ENCODE measurements at places on chromosomes 16 and 17.
A peak's percentile ranks its signal among the peaks of the same experiment; 100 is the strongest.

DNA sequence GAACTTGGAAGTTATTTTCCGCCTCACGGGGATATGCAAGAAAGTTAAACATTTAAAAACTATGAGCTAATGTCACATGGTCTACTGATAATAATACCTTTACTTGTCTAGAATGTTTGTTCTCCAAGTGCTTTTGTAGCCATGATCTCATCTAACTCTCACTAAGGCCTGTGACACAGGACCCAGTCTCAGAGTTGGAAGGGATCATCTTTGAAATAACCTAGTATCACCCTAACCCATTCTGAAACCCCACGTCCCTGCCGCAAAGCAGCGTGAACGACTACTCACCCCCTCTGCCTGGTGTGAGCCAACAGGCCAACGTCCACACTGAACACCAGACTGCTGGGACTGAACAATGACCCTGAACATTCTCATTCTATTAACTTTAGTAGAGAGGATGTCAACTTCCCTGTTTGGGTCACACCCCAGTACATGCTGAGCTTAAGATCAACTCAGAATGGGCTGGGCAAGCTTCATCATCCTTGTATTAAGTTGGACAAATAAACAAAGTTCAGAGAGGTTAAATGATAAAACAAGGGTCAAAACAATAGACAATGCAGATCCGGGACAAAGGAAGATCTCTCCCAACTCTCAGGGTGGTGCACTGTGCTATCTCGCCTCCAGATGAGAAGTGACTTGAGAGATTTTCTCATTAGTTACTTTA is 54.8 kb upstream of the BCAR1 start:
- DNase-seq: no peak

GRCh38 chr17:21021208-21021803 is 21.5 kb downstream of the USP22 start:
- no peak for DNase-seq

- peak; percentile 79 for DNase-seq
These were observed 20.4 kb upstream of the CDYL2 start for GRCh38 chr16:80824623-80825364.

DNA sequence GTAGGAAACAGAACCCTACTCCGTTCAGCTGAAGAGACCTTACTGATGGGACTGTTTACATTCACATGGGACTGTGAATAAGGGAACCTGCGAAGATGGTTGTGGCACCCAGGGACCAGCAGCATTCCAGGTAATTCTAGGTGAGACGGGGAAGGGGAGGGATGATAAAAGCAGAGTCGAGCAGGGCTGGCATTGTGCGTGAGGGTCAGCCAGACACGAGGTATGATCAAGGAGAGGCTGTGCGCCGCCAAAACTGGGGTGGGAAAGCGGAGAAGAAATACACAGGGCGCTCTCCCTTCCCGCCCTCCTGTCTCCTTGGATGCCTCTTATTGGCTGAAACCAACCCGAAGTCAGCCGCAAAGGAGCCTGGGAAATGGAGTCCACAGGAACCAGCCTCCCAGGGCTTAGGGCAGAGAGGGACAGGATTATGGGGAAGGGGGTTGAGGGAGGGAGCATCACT is 38.4 kb upstream of the CSNK2A2 start:
- peak; percentile 71 for DNase-seq

- no peak for DNase-seq
These were observed 5.7 kb downstream of the ASPSCR1 start for GRCh38 chr17:81983011-81983638.

DNA sequence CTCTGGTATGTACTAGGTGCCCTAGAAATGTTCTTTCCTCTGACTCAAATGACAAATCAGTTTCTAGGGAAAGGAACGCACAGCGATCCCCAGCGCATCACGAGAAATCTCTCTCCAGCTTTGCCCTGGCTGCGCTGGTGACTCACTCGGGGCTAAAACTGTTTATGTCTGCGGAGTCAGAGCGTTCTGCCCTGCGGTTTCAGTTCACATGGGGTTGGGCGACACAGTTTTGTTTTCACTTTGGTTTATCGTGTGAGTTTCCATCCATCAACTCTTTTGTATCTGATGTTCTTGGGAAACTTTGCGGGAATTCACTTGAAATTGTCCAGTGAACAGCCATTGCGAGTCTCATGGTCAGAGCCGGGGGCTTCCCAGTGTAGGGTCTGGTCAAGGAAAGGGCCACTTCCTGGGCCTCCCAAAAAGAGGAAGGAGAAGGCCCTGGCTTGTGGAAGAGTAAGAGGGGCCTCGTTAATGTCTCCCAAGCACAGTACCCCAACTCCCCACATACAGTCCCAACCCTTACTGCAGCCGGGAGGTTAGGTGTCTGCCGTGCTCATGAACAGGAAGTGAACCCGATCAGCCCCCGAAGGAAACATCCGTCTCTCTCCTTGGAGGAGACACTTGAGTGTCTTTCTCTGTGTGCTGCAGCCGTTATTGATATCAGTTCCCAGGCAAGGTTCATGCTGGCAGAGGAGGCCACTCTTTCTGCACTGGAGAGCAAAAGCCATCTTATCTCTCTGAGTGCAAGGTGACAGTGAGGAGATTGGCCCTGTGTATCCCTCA is 643.2 kb downstream of the WWOX start:
- no peak for DNase-seq

- DNase-seq: no peak
These were observed 26.5 kb downstream of the SREBF1 start for GRCh38 chr17:17810084-17810894.

DNA sequence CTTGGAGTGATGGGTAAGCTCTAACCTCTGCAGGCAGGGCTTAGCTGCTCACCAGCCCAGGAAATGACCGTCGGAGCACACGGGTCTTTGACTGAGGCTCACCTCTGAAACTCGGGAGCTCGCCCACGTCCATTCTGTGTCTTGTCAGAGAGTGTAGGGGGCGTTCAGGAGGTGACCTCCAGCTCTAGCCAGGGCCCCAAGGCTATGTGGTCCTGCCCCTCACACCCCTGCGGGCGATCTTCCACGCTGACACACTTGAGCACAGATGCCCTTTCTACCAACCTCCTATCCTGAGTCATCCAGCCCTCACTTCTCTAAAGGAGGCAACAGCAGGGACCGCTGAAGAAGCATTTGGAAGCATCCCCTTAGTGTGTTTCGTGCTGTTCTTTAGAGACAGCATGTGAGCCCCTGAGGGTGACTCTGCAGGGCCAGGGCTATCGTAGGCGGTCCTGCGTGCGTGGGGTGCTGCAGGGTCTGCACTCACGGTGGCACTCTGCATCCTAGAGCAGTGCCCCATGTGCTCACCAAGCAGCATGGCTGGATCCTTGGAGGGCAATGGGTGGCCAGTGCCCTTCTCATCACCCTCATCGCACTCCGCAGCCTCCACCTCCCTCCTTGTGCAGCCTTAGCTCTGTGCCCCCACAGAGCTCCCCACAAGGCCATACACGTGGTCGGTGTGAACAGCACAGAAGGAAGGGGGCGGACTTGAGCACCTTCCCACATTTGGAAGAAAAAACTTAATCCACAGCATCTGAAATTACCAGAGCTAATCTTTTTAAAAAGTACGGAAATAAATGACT is 33.8 kb downstream of the SLC47A1 start:
- DNase-seq: no peak

GRCh38 chr17:74452033-74452840 is 14.2 kb upstream of the CD300A start:
- DNase-seq: no peak

GRCh38 chr16:47358816-47359215 is 102.0 kb downstream of the ITFG1 start:
- DNase-seq: no peak

DNA sequence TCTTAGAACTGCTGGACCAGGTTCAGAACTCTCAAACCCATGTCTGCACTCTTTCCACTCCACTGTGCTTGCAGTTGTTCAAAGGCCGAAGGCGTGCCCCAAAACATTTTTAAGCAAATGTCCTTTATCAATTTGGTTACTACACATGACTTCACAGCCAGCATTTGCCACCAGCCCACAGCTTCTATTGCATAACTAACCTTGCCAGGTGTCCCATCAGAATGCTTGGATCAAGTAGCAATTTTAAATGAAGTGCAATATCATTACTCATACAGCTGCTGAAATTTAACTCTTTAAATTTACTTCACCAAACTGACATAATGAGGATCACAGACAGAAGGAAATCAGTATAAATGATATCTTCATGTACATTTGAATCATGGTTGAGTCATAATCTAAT is 29.8 kb upstream of the HS3ST3A1 start:
- no peak for DNase-seq

GRCh38 chr17:27569257-27569722 is 61.7 kb upstream of the LGALS9 start:
- peak; percentile 31 for DNase-seq

DNA sequence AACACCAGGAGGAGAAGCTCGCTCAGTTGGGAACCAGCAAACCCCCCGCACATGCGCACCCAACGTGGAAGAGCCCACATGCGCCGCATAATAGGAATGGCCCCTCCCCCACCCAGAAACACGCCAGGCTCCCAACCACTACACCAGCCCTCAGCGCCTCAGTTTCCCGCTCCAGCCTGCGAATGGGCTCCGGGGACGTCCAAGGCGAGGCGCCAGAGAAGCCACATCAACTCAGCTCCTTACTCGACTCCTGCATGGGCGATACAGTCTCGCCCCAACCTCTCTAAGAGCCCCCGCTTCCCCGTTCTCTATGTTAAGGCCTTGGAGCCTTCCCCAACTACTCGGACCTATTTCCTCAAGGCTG is 504 bp downstream of the SRSF1 start:
- DNase-seq: peak; percentile 90

DNA sequence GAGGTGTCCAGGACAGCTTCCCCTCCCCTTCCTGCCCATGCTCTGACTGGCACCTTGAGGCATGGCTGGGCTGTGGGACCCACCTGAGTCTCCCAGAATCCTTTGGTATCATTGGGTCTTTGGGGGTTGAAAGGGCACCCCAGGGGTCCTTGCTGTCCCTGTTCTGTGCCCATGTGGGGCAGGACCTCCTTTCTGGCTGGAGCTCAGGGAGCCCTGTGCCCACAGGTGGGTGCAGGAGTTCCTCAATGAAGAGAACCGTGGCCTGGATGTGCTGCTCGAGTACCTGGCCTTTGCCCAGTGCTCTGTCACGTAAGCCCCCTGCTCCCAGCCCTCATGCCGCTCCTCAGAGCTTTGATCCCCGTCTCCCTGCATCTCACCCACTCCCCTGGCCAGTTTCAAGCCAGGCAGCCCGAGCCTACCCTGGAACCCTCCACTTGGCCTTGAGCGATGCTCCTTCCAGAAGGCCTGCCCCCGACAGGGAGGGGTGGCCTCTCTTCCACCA is 11.8 kb downstream of the FMNL1 start:
- no peak for DNase-seq

DNA sequence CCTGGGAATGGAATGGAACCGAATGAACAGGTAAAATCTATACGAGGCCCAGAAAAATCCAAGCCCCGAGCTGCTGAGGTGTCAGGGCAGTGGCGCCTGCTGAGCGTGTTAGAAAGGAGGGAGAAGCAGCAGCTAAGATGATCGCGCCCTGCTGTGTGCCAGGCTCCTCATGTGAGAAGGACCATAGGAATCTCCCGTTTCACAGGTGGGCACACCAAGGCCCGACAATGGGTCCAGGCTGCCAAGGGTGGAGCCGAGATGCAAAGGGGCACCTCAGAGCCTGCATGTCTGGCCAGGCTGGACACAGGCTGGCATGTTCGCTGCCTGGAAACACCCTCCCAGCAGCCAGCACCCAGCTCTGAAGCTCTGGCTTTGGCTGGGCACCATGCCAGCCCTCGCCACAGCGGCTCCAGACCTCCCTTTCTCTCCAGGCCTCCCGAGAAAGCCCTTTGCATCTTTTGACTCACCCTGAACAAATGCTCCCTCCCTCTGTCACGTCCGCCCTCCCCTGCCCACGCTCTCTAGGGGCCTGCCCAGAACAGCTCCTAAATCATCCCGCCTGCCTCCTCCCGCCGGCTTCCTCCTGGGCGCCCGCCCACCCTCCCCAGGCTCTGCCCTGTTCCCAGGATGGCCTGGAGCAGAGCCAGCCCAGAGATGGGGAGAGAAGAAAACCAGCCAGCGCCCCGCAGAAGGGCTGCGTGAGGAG is 217.8 kb upstream of the GSE1 start:
- peak; percentile 96 for DNase-seq

GRCh38 chr16:79659344-79659743 is 58.8 kb upstream of the MAF start:
- DNase-seq: no peak

DNA sequence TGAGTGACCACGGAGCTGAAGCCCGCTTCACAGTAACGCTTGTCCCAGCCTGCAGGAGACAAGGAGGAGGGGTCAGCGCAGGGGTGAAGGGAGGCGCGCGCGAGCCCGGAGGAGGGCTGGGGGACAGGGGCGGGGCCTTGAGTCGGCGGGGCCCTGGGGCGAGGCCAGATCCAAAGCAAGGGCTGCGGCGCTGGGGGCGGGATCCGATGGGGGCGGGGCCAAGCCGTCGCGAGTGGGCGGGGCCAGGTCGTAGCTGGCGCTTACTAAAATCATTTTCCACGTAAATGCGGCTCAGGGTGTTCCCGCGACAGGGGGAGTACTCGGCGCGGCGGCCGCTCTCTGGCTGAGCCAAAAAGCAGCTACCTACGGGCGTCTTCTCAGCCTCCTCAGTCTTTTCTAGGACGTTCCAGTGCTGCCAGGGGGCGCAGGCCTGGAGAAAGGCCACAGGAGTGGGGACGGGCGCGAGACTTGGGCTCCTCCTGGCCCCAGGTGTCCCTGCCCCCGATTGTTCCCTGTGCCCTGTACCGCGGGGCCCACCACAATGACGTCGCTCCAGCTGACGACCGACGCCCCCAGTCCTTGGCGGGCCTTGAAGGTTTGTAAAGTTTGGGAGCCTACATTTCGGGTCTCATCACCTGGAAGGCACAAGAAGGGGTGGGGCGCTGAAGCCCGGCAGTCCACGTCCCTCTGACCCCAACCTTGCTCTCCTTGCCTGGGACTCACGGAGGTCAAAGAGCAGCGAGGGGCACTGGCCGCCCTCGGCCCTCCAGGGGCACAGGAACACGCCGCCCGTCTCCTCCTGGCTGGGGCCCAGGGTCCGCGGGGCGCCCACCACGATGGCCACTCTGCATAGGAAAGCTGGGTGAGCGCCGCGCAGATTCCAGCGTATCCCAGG is 3.9 kb downstream of the ITGA2B start:
- DNase-seq: peak; percentile 88

DNA sequence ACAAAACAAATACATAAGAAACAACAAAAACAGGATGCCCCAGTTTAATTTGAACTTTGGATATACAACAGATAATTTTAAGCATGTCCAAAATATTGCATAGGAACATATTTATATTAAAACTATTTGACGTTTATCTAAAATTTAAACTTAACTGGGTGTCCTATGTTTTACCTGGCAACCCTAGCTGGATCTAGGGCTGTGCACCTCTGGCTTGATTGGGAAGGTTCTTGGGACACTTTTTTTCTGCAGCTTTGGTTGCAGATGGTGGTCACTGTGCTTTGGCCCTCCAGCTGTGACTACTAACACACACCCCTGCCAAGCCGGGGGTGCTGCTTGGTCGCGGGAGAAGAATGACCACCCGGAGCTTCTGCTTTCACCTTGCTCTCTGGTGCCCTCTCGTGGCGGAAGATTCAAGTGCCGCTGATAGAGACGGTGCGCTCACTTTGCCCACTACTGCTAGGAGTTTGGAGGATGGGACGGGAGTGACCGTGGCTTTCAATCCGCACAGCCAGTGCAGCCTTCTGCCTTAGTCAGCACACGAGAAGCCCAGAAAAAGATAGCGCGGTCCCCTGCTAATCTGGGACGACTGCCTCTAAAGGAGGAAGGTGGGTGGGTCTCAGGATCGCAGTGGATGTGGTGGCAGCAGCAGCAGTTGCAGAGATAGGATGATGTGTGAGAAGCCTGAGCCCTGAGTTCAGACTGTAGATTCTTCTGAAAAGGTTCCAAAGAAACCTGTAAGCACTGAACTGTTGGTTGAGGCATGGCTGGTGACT is 6.7 kb downstream of the SPACA3 start:
- peak; percentile 90 for DNase-seq

- DNase-seq: no peak
These were observed 745.2 kb downstream of the WWOX start for GRCh38 chr16:78844682-78845081.
